AG09319 (cell line): ENCODE measurements at places on chromosomes 7 and 10.
A peak's percentile ranks its signal among the peaks of the same experiment; 100 is the strongest.

DNA sequence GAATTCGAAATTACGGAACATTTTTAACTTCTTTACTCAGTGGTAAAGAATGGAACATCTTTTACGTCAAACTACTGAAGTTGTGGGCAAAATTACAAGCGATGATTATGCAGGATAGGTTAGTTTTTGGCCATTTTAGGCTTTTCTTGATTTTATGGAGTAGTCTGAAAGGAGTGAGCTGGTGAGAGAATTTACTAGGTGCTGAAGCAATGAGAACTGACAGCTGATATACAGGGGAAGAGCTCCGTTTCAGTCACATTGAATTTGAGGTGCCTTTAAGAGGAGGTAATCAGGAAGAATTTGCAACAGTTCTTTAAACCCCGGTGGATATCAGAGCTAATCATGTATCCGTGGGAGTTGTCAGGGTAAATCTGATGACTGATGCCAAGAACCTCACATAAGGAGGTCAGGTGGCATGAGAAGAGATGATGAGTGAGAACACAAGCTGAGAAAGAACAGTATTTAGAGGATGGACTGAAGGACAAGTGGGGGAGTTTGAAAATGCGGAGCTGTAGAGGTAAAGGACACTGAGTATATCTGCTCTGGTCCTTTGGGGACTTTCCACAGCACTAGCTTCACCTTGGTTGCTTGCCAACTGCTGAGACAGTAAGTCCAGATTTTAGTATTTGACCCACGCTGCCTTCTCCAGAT is 104.3 kb downstream of the AHR start:
- DNase-seq, result no peak

DNA sequence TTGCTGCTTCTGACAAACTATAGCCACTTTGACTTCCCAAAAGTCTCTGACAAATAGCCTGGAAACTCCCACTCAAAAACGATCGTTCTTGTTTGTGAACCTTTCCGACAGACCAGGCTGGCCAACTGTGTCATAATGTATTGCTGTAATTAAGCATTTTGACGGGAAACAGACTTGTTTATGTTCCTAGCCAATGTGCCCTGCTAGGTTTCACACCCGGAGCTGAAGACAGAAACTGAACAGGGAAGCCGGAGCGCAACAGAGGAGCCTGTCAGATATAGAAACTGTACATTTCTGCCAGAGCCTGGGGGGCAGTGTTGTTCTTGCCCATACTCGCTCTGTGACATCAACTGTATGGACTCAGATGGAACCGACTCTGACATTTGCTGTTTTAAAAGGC is 55.3 kb upstream of the C7orf33 start:
- DNase-seq, result no peak

GRCh38 chr7:56074371-56074791 is 10.3 kb downstream of the SUMF2 start:
- DNase-seq, result peak; percentile 52

DNA sequence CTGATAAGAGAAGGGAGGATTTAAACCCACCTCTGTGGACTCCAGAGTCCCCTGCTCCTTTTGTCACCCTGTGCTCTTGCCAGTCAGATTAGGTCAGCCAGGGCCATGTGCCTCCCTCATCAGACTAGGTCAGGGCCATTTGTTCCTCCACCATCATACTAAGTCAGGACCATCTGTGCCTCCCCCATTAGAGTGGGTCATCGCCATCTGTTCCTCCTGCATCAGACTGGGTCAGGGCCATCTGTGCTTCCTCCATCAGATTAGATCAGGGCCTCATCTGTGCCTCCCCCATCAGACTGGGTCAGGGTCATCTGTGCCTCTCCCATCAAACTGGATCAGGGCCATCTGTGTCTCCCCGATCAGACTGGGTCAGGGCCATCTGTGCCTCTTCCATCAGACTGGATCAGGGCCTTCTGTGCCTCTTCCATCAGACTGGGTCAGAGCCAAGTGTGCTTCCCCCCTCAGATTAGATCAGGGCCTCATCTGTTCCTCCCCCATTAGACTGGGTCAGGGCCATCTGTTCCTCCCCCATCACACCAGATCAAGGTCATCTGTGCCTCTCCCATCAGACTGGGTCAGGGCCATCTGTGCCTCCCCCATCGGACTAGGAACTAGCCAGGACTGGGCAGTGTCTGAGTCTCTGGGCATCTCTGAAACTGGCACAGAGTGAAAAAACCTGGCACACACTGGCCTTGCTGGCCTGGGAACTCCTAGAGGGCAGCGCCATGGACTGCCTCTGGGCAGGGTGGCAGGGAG is 11.5 kb downstream of the MYL10 start:
- no peak for DNase-seq

DNA sequence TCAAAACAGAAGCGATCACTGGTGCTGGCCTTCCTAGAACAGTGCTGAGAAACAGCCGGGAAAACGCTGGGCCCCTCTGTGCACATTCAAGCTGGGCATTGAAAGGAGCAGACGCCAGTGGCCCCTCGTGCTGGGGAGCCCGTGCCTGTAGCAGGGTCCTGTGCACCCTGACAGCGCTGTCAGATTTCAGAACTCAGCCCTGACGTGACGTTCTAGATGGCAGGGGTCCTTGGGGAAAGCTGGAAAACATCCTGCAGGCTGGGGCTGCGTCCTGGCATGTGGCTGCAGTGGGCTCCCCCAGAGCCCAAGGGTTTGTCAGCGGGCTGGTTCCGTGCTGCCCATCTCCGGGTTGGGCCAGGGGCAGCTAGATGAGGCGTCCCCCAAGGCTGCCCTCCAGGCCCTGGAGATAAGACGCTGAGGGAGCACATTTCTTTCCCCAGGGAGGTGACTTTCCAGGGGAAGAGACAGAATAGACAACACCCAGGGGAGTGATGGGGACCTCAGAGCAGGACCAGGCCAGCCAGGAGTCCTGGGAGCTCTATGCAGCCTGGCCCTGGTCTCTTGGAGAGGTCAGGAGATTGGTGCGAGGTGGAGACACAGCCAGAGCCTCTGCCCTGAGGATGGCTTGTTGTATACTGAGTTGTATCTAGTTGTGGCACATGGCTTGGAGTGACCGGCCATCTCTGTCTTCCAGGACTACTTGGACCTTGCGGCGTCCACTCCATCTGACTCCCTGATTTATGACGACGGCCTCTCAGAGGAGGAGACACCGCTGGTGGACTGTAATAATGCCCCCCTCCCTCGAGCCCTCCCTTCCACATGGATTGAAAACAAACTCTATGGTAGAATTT is 12.1 kb upstream of the CSGALNACT2 start:
- DNase-seq, result no peak

DNA sequence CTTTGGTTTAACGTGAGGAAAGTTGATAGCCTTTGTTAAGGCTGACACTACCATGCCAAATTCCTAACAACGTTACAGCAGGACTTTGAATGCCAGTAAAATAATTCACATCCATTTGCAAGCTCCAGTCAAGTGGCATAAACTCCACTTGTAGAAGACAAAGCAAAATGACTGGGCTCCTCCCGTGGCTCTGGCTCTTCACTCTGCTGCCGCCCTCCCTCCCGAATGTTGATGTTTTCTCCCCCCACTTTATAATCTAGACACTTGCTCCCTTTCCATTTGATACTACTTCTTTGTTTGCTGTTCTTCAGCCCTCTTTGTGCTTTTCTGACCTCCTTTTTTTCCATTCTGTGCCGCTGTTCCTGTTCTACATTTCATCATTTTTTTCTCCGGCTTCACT is 22.8 kb upstream of the ITGB8 start:
- DNase-seq, result no peak

- DNase-seq, result no peak
These were observed 212.1 kb downstream of the GFRA1 start for GRCh38 chr10:116060864-116061263.

DNA sequence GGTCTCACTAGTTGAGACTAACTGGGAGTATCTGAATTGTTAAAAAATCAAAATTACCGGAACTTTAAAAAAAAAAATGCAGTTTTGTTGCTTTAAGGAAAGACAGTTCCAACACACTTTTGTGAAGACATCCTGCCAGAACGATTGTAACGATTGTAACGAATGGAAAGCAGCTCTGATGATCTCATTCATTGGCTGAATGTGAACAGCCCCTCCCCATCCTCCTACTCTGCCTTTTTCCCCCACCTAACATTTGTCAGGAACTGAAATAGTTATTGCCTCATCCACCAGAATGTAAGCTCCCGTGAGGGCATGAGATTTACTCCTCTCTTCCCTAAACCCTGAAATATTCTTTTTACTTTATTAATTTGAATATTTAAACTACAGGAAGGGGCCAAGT is 23.1 kb upstream of the ZC3HAV1L start:
- DNase-seq, result no peak

DNA sequence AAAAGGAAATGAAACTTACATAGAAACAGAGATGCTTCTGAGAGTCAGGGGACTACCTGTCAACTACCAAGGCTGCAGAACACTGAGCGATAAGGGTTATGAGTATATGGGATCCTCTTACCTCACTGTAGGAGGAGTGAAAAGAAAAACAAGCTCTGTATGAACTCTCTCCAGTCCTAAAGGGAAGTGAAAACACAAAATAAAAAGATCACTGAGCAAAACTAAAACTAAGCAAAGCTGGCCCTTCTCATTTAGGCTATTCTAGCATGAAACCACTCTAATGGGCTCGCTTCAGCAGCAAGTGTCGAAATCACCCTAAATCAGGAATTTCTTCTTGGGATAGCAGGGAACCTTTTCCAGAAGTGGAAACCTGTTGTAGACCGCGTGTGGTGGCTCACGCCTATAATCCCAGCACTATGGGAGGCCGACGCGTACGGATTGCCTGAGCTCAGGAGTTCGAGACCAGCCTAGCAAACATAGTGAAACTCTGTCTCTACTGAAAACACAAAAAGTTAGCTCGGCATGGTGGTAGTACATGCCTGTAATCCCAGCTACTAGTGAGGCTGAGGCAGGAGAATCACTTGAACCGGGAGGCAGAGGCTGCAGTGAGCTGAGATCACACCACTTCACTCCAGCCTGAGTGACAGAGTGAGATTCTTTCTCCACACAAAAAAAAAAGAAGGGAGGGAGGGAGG is 27.0 kb downstream of the DCLRE1C start:
- no peak for DNase-seq

GRCh38 chr10:7231509-7232414 is 179.1 kb downstream of the SFMBT2 start:
- DNase-seq, result no peak

- DNase-seq, result no peak
These were observed 84.4 kb downstream of the KLF6 start for GRCh38 chr10:3700531-3701076.

GRCh38 chr10:123556736-123557135 is 109.4 kb upstream of the GPR26 start:
- DNase-seq, result no peak

GRCh38 chr7:74097937-74098614 is 14.5 kb downstream of the LIMK1 start:
- peak; percentile 85 for DNase-seq
